Fibroblast of mammary gland (primary cell): ENCODE measurements at places on chromosomes 12 and 14.

GRCh38 chr12:24750263-24750662, 198.6 kb downstream of the BCAT1 start:
- DNase-seq, result no peak

- DNase-seq, result no peak
These were observed 1.8 kb upstream of the PARP2 start for GRCh38 chr14:20341646-20342045.

DNA sequence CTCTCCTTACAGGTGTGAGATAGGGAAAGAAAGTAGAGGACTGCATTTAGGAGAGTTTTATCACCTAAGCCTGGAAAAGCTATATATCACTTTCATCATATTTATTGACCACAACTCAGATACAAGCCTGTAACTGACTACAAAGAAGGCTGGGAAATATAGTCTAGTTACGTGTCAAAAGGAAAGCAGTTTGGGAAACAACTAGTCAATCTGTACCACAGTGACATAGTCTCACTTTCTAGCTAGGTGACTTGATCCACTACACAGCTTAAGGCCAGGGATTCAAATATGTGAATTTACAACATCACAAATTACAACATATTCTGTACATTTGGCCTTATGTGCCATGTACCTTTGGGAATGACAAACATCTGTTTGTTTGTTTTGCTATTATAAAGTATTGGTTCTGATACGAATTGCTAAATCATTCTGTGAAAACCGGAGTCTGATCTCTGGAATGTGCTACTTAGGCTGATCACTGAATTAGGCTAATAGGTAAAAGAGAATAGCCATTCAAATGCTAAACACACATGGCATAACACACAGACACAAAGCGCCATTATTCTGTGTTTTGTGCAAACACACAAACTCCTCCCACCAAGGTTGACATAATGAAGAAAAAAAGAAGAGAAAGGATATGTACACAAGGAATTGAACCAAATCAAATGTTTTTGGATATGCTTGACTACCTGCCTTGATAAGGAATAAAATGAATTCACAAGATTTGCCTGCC, 279.8 kb downstream of the DUSP6 start:
- DNase-seq, result no peak

DNA sequence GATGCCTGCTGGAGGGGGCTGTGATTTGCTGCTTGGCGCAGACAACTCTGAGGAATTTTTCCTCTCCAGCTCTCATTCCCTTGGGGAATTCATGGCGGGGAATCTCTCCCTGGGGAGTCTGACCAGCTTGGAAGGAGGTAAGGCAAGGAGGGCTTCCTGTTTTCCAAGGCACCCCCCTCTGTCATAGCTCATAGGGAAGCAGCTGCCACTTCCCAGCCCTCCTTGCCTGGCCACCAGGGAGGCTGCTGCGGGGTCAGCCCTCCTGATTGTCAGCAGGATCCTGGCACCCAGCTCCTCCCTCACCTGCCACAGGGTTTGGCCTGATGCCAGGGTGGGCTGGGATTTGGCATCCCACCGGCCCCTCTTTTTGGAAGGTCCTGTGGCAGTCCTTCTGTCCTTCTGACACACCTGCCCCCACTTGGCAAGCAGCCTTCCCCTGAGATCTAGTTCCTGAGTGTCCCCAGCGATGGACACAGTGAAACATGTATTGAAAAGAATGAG, 74.9 kb downstream of the TSPAN9 start:
- peak; percentile 50 for DNase-seq

DNA sequence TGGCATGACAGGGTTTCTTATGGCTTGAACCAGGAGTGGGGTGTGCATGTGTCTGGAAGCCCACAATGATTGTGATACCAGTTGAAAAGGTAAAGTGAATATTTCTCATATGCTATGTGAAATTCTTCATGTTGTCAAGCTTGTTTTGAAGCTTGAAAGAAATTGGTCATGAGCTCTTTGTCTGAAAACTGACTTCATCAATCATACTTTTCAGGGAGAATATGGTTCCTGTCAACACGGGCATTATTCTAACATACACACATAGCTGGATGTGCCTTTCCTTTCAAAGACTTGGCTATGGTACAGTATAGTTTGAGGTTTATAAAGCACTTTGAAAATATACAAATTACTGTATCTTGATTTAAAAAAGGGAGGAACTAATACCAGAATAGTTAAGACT, 158.8 kb downstream of the KCNH5 start:
- no peak for DNase-seq

DNA sequence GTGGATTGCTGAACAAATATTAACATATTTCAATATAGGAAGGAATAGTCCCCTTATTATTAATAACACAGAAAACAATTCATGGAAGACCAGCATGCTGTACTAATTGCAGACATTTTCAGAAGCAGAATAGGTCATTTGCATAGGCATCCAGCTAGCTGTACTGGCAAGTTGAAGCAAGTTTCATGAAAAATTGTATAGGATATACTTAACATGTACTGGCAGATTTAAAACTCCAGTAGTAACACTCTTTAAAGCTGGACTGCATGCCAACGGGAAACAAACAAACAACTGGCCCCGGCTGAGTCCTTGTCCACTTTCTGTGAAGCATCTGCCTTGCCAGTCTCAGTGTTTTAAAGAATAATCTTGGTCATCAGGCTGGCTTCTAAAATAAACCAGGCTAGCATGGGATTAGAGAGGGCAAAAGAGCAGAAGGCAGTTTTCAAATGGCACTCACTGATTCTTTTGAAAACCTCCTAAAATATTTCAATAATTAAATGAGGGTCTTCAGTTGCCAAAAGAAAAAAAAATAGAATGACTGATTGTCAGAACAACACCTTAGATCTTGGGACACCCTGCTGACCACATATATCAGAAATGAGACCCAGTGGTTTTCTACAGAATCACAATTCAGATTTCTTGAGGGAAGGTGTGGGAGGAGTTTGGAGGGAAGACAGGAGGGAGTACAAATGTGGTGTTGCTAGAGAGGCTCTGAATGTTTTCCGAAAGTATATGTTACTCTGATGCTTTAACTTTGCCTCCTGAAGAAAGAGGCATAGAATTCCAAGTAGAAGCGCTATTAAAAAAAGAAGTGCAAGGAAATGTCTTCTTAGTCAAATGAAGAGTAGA, 122.5 kb upstream of the KRAS start:
- DNase-seq, result no peak

DNA sequence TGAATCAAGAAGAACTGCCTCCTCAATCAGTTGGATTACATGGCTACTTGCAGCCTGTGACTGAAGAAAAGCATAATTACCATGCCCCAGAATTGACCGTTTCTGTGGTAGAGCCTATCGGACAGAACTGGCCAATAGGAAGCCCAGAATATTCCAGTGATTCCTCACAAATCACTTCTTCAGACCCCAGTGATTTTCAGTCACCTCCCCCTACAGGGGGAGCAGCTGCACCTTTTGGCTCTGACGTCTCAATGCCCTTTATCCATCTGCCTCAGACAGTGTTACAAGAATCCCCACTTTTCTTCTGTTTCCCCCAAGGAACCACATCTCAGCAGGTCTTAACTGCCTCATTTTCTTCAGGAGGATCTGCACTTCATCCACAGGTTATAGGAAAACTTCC, 80.8 kb downstream of the RAD52 start:
- no peak for DNase-seq

- no peak for DNase-seq
These were observed 61.3 kb upstream of the ACTN1 start for GRCh38 chr14:69040353-69040752.

DNA sequence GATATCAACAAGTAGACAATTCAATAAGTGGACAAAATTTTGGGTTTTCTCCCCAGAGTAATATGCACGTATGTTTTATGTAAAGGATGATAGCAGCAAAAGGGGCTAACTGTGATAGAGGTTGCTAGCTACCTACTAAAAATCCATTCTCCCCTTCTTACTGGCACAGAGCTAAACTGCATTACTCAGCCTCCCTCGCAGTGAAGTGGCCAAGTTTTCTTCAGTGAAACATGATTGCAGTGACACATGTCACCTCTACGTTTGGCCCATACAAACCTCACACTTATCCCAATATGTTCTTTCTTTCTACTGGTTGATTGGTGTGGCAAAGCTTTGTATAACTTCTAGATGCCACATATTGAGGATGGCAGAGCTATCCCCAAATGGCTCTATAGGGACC, 34.3 kb downstream of the GPR65 start:
- DNase-seq, result no peak

- peak; percentile 47 for DNase-seq
These were observed 157.1 kb upstream of the CCND2 start for GRCh38 chr12:4116251-4117111.
